IMR-90 (cell line): ENCODE measurements at places on chromosomes 6 and 20. TPM values are rescaled to one million over a fixed set of nuclear protein-coding genes. Genes with fewer than 3 reads are reported as not detected.

The BPIFB4 gene
- total RNA-seq: not detected in 2 replicates

The TPBG gene
- 19.7 and 20.0 TPM in 2 replicates for total RNA-seq

The PTK6 gene
- not detected in 2 replicates for total RNA-seq

The TRIM15 gene
- not detected in 2 replicates for total RNA-seq

The MUCL3 gene
- total RNA-seq: not detected in 2 replicates

The LGSN gene
- total RNA-seq: not detected in 2 replicates

The DAAM2 gene
- total RNA-seq: 12.9 and 13.1 TPM in 2 replicates

The RRAGD gene
- not detected in 2 replicates for total RNA-seq

The SIGLEC1 gene
- total RNA-seq: not detected in 2 replicates

The CRISP1 gene
- not detected in 2 replicates for total RNA-seq

The SPATS1 gene
- not detected in 2 replicates for total RNA-seq

The PSORS1C2 gene
- not detected in 2 replicates for total RNA-seq

The CLPSL2 gene
- total RNA-seq: not detected in 2 replicates

The PSMG4 gene
- total RNA-seq: 5.6 and 6.7 TPM in 2 replicates

The OR2B6 gene
- total RNA-seq: not detected in 2 replicates
